Renal cortex interstitium (tissue), 15 donors: ENCODE measurements at places on chromosomes 1 and 21.
A peak's percentile ranks its signal among the peaks of the same experiment; 100 is the strongest.

GRCh38 chr1:31199236-31199790, 40.4 kb downstream of the NKAIN1 start:
- no peak for DNase-seq

- DNase-seq: no peak
Measured at GRCh38 chr1:162680419-162681121, 48.3 kb downstream of the DDR2 start.

- no peak for DNase-seq
Measured at GRCh38 chr1:198556971-198557370, 16.5 kb upstream of the ATP6V1G3 start.

DNA sequence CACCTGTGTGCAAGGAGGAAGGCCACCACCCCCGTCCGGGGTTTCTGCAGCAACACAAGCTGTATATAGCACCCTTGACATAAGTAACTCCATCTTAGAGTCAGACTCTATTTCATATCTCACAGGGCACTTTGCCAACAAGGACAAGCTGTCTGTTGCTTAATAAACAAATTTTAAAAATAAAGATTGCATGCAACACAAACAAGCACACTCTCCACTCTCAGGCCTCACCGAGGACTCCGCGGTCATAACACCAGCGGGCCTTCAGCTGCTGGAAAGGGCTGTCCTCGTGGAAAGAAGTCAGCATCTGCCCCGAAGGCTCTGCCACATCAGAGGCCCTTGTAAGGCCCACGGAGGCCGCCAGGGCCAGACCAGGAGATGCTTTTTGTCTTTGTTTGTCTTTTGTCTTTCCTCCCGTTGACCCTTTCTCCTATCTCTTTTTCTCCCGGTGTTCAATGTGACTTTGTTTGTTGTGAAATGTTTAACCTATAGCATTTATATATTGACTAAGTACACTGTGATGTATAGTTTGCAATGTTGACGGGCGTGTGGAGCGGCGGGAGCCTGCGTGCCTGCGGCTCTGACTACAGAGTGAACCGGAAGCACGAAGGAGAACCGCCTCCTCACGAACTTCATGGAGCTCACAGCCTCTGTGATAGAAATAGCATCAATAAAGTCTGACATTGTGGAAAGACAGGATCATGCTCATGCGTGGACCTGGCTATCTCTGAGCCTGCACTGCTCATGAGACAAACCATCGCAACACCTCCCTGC, 24.1 kb downstream of the MEGF6 start:
- no peak for DNase-seq

DNA sequence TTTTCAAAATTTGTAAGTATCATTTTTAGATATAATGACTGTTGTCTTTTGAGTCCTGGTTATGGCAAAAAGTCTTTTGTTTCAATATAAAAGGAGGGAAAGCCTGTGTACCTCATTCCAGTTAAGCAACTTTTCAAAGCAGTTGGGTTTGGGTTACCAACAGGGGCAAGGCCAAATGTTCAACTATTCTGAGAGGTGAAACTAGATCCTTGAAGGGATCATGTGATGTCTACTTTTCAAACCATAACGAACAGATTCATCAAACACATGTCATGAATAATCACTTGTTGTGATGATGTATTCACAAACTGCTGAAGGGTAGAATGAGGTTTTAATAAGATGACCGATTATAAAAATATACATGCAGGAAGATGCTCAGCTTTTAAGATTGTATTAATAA, 171.3 kb downstream of the HHAT start:
- DNase-seq: no peak

DNA sequence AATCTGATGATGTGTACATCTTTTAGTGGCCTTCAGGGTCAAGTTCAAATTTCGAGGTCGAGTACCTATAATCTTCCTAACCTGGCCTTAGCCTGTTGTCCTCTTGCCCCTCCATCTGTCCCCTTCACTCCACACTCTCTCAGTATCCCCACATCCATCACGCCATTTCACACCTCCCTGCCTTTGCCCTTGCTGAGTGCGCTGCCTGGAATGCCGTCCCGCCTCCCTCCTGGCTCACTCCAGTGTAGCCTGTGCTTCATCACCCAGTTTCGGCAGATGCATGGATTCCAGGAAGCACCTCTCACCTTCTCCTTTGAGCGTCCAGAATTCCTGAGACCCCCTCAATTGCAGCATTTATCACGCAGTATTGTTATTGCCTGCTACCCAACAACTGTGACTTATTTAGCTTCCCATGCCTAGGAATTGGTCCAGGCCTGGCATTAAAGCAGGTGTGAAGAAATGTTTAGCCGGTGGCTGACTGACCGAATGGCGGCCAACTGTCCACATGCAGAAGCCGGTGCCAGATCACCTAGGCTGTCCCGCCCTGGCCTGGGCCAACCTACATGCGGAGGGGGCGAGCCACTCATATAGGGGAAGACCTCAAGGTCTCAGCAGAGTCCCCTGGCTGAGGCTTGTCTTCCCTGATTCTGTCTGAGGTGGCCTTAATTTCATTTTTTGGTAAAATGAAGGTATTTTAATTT, 34.5 kb downstream of the MYOM3 start:
- DNase-seq: no peak

DNA sequence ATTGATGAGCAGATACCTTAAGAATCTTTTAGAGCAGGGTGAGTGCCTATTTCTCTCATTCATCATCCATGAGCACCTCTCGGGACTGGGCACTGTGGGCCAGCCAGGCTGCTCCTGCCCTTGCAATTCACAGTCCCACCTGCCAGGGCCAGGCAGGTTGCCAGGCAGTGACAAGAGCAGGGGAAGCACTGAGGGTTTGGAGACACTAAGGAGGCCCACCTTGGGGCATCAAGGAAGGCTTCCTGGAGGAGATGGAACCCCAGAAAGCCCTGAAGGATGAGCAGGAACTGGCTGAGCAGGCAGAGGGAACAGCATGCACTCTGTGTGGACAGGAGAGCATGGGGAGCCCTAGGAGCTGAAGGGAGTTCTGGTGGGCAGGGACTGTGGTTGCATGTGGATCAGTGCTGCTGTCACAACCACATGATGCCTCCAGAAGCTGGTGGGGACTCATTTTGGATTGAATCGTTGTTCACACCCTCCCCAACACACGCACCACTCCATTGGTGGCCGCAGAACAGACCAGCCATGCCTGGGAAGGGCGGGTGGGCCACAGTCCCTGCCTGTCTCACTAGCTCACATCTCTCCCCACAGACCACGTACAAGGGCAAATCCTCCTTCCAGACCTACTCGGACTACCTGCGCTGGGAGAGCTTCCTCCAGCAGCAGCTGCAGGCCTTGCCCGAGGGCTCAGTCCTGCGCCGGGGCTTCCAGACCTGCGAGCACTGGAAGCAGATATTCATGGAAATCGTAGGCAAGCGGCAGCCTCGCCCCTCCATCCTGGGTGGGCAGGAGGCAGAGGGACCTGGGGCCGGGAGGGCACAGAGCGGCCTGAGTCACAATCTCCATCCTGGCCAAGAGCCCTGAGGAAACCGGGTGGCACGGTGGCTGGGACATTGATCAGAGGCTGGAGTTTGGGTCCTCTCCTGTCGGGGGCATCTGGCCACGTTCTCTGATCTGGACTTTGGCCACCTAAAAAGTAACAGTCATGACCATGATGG, 55.1 kb downstream of the DISP3 start:
- DNase-seq: no peak

DNA sequence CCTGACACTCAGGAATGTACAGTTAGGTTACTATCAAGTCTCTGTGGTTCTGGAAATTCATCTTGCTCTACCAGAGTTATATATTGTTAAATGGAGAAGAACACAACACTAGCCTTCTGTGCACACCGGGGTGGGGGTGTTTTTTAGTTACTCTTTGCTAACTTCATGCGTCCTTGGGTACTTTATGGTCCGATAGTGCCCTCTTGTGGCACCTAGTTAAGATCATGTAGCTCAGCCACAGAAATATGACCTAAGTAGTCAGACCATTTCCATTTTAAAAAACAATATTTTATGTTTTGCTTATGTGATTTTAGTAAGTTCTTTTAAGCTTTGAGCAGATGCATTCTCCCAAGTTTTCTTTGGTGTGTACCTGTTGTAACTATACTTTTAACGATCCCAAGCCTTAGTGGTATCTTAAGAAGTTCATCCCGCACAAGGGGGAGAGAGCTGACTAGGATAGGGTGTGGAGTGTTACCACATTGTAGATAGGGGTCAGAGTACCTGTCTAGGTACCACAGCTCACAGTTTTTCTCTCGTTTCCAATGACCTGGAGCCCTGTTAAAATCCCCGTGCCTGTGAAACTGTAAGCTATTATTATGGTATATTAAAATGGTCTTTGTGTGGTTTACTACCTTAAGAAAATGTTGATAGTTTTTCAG, 20.6 kb upstream of the SH3D21 start:
- DNase-seq: peak; percentile 75

DNA sequence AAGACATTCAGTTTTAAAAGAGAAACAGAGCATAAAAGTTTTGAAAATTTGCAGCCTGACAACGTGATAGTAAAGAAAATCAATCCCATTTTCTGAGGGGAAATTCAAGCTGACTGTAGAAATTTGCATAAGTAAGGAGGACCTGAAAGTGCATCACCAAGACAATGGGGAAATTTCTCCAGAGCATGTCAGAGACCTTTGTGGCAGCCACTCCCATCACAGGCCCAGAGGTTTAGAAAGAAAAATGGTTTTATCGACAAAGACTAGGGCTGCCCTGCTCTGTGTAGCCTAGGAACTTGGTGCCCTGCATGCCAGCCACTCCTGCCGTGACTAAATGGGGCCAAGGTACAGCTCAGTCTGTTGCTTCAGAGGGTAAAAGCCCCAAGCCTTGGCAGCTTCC, 1640.2 kb upstream of the PRMT6 start:
- no peak for DNase-seq

DNA sequence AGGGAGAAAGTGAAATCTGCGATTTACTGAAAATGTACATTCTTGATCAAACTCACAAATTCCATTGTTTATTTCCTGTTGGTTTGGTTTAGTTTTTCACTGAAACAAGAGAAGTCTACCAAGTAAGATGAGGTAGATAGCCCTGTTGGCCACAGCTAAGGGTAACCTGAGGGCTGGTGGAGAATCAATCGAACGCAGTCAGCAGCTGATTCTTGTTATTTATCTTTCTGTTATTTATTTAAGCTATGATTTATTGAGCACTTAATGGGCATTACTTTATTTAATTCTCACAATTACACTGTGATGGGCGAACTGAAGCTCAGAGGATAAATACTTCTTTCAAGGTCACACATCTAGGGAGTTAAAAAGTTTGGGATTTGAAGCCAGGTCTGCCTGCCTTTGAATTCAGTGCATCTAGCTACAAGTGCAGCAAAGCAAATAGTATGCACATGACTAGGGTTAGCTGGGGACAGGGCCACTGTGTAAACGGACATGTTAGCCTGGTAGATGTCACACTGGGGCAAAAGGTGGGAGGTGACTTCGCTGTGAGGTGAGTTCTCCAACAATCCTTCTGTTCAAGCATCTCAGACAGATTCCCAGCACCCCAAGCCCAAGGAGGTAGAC, 106.5 kb upstream of the GADD45A start:
- no peak for DNase-seq

- DNase-seq: peak; percentile 24
Measured at GRCh38 chr1:159829273-159829634, 2.6 kb downstream of the SLAMF8 start.

- DNase-seq: no peak
Measured at GRCh38 chr1:209215826-209216225, 367.7 kb upstream of the CAMK1G start.

DNA sequence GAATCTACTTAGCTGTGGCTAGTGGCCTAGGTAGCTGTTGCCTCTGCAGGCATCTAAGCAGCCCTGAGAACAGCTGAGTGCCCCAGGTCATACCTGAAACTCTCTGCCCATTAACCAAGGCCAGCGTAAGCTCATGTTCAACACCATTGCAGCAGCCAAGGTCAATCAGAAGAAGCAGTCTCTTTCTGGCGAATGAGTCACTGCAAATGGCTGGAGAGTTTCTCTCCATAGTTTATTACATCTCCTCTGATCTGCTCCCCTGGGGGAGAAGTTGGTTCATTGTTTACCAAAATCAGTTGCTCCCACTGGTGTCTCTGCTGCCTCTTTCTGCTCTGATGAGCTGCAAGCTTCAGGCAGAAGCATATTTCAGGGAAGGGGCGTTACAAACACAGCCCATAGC, 6.9 kb upstream of the BCL9 start:
- no peak for DNase-seq

GRCh38 chr1:225448146-225448805, 20.4 kb upstream of the LBR start:
- no peak for DNase-seq

DNA sequence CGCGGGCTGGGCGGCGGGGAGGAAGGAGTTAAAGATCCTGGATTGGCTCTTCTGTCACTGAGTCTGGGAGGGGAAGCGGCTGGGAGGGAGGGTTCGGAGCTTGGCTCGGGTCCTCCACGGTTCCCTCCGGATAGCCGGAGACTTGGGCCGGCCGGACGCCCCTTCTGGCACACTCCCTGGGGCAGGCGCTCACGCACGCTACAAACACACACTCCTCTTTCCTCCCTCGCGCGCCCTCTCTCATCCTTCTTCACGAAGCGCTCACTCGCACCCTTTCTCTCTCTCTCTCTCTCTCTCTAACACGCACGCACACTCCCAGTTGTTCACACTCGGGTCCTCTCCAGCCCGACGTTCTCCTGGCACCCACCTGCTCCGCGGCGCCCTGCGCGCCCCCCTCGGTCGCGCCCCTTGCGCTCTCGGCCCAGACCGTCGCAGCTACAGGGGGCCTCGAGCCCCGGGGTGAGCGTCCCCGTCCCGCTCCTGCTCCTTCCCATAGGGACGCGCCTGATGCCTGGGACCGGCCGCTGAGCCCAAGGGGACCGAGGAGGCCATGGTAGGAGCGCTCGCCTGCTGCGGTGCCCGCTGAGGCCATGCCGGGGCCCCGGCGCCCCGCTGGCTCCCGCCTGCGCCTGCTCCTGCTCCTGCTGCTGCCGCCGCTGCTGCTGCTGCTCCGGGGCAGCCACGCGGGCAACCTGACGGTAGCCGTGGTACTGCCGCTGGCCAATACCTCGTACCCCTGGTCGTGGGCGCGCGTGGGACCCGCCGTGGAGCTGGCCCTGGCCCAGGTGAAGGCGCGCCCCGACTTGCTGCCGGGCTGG, at the start of gene NPR1:
TSS of gene NPR1 (plus strand) at position 170 of the 818 bp plus-strand sequence. CDS start at position 591, 421 bp downstream.
- no peak for DNase-seq

DNA sequence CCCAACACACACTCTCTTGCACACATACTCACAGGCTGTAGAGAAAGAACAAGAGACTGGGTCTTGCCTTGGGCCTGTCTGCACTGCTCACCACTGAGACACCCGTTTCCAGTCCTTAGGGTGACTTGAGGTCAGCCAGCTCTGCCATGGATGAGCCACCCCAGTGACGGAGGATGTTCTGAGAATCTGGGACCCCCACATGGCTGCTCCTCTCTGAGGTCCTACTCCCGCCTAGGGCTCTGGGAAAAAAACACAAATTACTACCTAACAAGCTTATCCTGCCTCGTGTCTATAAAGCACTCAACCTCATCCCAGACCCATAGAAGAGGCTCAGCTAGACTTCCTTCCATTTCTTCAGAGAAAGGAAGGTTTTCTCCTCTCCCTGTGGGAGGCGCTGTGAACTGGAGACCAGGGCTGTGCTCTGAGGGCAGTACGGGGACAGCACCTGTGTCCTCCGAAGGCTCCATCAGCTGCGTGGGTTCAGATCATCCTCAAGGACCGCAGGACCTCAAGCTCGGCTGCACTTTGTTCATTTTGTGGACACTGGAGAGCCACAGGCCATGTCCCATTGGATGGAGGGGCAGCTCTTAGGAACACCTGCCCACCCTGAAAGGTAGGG, 4.3 kb upstream of the CLEC20A start:
- DNase-seq: no peak

- DNase-seq: no peak
Measured at GRCh38 chr1:19889656-19890055, 7.5 kb downstream of the OTUD3 start.

- no peak for DNase-seq
Measured at GRCh38 chr1:27144920-27145661, 9.8 kb downstream of the SLC9A1 start.
